ENCODE measurements at places on chromosomes 2 and 18.
A peak's percentile ranks its signal among the peaks of the same experiment; 100 is the strongest.

DNA sequence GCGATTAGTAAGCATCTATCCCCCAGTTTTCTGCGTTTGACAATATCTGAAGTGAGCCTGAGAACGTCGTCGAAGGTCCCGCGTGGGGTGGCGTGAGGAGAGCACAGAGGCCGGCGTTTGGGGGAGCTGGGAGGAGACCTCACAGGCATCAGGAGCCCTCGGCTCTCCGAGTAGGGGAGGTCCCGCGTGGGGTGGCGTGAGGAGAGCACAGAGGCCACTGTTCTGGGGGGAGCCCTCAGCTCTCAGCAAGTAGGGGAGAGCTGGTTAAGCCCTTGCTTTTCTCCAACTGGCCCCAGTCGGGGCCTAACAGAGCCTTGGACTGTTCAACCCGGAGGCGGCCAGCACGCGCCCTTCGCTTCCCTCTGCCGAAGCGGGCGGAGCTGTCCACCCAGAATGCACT lies 134.3 kb downstream of the NFATC1 start:
- no peak for DNase-seq

- DNase-seq: peak; percentile 43
These were observed 21.4 kb upstream of the BARD1 start for GRCh38 chr2:214830794-214831346.

DNA sequence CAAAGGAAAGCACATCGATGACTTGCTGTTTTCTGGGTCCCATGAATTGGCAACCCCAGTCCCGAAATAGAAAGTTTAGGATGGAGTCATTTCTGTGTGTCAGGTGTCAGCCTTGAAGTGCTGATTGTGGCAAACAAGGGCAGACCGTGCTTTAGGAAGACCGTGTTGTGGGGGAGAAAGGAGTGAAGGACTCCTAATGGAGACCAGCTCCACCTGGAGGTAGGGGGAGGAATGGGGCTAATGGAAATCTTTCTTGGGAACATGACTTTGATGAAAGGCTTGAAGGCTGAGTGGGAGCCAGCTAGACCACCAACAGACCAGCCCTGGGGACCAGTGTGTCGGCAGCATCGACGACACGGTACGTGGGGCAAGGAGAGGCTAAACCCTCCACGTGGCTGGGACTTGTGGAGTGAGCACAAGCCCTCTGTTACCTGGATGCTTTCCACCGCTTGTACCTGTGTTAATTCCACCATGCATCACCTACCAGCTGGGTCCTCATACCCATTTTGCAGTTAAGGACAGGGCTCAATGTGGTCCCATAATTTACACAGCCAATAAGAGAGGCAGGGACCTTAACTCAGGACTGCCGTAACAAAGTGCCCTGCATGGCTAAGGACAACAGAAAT lies 104.2 kb downstream of the SH3BP4 start:
- DNase-seq: peak; percentile 47

DNA sequence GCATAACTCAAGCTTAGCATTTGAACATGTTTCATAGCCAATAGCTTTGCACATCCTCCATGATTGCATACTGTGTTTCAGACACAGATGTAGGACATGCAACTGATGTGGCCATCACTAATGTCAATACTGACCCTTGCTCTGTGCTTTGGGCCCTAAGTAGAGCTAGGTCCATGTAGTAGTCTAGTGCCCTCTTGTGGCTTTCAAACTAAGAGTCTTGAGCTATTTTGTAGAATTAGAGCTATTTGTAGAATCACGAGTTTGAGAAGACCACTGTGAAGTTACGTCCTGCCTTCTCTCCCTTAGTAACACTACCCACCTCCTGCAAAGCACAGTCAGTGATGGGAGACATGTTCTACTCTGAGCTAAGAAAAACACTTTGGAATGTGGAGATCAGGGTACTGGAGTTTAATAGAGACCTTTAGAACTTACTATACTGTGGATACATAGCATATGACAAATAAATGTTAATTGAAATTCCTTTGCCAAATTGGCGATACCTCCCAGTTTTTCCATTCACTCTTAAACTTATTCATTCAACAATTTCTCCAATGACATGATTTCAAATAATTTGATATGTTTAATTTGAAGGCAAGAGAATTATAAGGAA lies 306.5 kb upstream of the TNP1 start:
- DNase-seq: peak; percentile 71

- no peak for DNase-seq
These were observed 121.7 kb upstream of the PPP1CB start for GRCh38 chr2:28629910-28630309.

DNA sequence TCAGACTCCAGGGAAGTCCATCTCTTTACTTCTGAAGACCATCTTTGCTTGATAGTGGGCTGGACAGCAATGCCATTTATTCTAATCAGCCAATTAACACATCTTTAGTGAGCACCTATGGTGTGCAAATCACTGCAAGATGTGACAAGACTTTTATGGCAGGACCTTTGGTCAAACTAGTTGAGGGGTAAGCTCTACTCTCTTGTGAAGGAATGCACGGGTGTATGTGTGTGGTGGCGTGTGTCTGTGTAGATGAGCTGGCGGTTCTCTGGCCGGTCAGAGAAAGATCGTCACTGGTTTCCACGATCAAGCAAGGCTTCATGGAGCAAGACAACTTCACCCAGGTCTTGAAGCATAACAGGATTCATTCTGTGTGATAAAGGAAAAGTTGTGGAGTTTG lies 281.1 kb upstream of the EPAS1 start:
- DNase-seq: no peak

- DNase-seq: no peak
These were observed 15.7 kb upstream of the TTC21B start for GRCh38 chr2:165969227-165969626.

GRCh38 chr2:30105556-30105955 lies 41.3 kb upstream of the YPEL5 start:
- no peak for DNase-seq

- DNase-seq: no peak
These were observed 185.5 kb upstream of the DOK6 start for GRCh38 chr18:69215161-69215560.

DNA sequence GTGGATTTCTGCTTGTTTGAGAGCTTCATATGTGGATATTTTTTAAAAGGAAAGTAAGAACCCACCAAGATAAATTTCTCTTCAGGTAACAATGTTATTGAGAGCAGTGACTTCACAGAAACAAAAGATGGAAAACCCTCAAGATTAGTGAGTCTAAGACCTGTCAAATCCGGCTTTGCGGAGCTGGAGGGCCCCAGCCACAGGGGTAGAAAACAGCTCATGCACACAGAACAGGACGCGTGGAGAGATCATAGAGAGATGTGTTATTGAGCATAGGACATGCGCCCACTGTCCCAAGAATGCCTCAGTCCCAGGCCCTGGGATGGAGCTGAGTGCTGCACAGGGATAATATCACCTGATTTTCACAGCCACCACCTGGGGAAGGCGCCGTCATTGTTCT lies 21.3 kb downstream of the EDAR start:
- no peak for DNase-seq

DNA sequence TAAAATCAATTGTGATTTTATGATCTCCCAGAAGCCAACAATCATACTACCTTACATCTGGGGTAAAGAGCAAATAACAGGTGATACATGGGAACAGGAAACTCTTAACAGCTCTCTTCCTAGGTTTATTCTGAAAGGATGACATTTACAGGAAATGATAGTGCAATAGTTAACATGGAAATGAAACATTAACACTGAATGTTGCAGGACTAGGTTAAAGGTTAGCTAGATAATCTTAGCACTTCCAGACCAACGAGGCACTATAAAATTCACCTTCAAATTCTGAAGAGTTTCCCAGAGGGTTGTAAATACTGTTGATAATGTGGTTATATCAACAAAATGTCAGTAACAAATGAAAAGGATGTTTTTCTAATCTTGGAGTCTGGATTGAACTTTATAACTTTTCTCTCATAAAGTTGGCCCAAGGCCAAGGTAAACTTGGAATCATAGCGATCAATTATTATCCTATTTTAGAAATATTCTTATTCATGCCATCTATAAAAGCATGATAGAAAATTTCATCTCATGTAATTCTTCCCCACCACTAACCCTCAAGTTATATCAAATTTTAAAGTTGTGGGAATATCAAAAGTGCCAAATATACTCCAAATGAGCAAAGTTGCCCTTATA lies 32.9 kb upstream of the GCG start:
- no peak for DNase-seq

DNA sequence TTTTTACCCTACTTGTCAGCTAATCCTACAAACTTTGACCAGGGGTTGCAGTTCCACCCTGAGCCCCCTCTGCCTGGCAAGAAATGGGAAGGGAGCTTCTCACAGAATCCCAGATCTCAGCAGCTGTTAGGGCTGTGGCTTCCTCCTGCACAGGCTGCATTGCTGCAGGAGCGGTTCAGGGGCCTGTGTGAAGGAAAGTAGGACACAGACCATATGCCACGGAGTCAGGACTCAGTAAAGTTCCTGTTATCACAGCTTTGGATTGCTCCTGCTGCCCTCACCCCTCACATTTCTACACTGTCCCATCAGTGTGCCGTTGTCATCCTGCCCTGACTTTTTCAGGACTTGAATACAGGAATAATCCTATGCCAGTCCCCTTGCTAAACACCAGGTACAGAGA lies 62.8 kb upstream of the SP3 start:
- DNase-seq: no peak

DNA sequence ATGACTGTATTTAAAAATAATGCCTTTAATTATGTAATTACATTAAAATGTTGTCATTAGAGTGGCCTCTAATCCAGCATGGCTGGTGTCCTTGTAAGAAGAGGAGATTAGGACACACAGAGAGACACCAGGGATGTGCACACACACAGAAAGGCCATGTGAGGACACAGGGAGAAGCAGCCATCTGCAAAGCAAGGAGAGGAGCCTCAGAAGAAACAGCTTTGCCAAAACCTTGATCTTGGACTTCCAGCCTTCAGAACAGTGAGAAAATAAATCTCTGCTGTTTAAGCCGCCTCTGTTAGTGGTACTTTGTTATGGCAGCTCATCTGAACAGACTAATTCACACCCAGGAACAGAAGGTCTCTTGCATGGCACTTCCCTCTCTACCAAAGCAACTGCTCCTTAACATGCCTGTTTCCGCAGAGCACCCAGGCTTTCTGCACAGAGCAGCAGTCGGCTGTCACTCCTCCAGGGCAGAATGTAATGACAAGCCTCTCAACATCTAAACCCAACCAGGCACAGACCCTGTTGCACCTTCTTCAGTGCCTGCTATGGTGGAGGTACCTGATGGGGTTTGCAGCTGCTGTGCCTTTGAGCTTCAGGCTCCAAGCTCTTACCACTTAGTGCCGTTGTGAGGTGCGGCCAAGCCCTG lies 377.7 kb downstream of the TDRD15 start:
- no peak for DNase-seq

GRCh38 chr2:181586569-181587081 lies 70.3 kb downstream of the CERKL start:
- no peak for DNase-seq

DNA sequence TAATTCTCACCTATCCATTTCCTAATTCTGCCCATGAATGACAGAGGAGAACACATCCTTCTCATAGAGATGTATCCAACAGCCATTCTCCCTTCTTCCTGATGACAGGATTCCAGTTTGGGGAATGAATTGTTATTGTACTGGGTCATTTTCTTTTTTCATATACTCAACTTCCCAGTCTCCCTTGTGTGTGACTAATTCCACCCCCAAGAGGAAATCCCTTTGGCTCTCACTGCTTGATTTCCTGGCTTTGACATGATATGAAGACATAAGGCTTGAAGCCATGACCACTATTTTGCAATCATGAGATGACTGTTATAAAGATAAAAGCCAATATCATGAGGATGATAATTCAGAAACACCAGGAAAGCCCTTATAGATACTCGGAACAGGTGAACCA lies 384.7 kb upstream of the ACVR2A start:
- no peak for DNase-seq

- no peak for DNase-seq
These were observed 291.3 kb upstream of the TANK start for GRCh38 chr2:160868891-160869290.

DNA sequence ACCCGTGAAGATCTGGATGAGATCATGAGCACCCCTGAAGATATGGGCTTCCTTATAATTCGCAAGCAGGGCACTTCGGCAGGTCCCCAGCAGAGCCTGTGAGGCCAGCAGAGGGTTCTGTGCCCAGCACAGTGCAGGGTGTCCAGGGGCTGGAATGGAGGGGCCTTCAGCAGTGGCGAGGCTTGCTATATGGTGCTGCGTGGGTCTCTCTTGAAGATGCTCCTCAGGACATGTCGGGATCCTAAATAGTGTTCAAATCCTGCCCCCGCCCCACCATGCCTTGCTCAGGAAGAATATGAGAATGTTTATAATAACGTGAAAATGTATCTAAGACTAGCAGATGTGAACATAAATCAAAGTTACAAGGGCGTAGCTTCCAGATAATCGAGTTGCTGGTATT lies 60.3 kb upstream of the RBM44 start:
- DNase-seq: no peak

GRCh38 chr18:35264409-35264808 lies 23.6 kb downstream of the ZNF397 start:
- DNase-seq: no peak

DNA sequence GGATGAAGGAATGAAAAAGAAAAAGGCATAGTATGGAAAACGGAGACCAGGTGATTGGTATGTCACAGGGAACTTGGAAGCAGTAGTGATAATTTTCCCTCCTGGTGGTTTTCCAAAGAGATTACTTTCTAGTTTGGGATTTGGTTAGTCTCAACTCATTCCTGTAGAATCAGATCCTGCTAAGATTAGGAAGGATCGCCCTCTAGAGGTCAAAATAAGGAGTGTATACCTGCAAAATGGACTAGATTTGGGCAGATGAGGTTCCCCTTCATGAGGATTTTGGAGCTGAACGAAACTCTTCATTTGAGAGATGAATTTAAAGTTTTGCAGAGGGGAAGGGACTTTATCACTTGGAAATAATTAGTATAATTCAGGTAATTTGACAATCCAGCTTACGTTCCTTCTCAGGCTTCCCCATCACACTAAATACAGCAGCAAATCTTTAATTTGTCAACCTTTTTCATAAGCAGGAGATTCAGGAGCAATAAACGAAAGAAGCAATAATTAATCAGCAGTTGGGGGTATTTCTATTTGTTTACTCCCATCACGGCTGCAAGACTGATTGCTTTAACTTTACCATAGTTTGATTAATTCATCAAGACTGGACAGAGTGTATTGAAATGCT lies 65.2 kb downstream of the CCDC195 start:
- DNase-seq: peak; percentile 67

GRCh38 chr2:17036361-17036760 lies 370.7 kb upstream of the CYRIA start:
- no peak for DNase-seq

- DNase-seq: no peak
These were observed 759.5 kb downstream of the SATB2 start for GRCh38 chr2:198698230-198698629.

DNA sequence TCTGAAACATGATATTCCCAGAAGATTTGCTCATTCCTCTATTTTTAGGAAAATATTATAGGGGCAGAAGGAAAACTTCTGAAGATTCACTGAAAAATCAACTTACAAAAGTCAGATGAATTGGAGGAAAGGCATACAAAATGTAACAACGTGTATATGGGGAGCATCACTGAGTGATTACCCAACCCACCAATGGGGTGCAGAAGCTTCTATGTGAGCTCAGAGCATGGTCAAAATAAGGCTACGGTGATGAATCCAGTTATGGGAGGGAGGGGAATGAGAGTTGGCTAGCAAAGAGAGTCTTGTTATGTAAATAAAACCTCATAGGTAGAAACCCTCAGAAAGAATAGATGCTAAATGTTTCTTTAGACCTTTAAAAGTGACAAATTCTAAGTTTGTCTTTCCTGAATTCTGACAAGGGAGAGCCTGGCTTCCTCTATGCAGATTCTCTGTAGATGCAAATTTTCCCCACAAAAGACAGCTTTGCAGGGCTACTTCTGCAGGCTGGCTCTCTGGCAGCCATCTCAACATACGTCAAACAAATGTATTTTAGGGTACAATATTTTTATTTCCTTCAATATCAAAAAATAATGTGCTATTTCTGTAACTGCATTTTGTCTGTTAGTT lies 171.4 kb upstream of the NDUFV2 start:
- no peak for DNase-seq

All from T47D (cell line).